ENCODE measurements at places on chromosomes 16 and 17.

- DNase-seq: no peak
Measured at GRCh38 chr16:53922807-53923571, 219.0 kb downstream of the FTO start.

DNA sequence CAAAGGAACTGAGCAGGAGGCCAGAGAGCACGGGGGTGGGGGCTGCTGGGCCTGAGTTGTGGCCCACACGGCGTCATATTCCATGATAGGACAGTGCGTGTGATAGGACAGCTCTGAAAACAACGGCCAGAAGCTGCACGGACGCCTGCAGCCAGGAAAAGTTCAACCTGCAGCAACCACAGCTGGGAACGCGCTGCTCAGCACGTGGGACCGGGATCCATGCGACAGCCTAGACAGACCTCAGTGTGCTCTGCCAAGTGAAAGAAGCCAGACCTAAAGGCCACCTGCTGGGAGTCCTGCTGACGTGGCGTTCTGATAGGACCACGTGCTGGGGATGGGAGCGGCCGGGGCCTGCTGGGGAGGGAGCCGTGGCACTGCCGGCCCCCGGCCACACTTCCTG is 21.6 kb downstream of the CTU2 start:
- DNase-seq: no peak

GRCh38 chr17:42276609-42277341 is 584 bp upstream of the STAT5B start:
- DNase-seq: no peak

- no peak for DNase-seq
Measured at GRCh38 chr17:42920922-42921321, 20.3 kb downstream of the G6PC1 start.

DNA sequence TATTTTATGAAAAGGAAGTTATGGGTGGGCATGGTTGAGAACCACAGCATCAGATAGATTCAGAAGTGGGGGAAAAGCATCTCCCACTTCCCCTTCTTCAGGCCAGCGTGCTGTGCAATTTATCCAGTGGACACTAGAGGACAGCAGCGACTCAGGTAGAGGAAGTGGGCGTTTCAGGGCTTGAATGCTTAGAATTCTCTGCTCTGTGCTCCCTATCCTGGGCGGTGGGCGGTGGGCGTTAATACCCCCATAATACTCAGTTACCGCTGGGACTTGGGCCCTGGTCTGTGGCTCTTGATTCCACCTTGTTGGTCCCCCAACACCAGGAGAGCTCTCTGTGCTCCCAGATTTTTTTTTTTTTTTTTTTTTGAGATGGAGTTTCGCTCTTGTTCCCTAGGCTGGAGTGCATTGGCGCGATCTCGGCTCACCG is 3.7 kb upstream of the LYZL6 start:
- peak; percentile 35 for DNase-seq

- DNase-seq: no peak
Measured at GRCh38 chr17:72538901-72539352, 418.1 kb downstream of the SOX9 start.

DNA sequence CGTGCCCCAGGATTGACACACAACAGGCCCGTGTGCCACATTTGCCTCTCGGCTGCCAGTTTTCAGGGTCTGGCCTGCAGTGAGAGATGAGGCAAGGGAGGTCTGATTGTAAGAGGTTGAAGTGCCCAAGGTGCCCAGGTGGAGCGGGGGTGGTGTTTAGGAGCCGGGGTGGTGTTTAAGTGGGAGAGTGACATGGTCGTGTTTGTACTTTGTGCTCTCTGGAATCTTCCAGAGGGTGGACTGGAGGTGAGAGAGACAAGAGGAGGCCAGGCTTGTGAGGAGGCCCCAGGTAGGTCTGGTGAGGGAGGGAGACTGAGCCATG is 10.5 kb downstream of the SLC5A10 start:
- no peak for DNase-seq

DNA sequence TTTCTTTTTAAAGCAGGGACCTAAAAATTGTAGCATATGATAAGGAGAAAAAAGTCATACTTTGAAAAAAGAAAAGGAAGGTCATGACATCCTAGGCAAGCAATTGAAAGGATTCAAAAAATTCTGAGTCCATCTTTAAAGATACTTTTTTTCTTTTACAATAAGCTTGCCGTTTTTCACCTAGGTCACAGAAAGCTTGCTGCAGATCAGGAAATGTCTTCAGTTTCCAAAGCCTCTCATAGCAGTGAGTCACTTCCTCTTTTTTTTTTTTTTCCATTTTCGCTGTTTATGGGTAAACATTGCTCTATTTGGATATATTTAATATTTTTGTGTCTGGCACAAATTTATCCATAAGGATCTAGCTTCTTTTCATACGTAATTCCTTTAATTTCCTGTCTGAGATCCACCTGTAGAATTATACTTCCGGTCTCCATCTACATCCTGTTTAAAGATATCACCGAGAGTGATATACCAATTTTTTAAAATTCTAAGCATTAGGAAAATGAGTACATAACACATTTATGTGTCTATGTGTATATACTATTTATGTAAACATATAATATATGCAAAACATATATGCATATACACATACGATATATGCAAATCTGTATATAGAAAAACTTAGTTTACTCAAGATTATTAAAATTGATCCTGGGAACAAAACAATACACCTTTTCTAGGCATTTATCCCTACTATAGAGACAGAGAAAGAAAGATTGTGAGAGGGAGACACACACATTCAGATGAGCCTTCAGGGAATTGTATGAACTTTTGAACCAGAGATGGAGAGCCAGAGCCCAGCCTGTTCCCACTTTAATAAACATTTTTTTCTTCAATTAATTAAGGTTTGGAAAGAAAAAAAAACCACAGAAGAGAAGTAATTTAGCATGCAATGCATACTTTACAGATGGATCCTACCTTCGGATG is 134.4 kb downstream of the SKAP1 start:
- no peak for DNase-seq

DNA sequence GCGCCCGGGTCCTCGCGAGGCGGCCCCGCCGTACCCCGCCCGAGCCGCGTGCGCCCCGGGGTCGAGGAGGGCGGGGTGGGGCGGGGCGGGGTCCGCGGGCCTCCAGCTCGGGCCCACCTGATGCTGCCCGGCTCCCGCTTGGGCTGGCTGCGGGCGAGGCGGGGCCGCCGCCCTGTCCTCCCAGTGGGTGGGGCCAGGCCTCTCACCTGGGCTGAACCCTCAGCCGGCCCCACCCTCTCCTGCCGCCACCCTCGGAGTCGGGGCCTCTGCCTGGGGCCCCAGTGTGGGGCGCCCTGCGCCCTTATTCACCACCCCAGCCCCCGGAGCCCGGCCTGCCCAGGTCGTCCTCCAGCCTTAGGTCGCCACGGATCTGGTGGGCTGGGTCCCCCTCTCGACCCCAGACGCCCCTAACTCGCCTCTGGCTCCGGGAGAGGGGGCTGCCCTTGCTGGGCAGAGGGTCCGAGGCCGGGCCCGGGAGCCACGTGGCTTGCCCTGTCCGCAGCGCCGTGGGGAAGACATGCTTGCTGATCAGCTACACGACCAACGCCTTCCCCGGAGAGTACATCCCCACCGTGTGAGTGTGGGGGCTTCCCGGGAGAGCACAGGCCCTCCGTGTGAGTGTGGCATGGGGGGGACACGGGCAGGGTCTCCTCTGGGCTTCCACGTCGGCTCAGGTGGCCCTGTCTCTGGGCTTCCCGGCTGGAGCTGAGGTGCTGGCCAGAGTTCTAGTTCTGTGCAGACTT is 578 bp downstream of the RAC3 start:
- DNase-seq: no peak

DNA sequence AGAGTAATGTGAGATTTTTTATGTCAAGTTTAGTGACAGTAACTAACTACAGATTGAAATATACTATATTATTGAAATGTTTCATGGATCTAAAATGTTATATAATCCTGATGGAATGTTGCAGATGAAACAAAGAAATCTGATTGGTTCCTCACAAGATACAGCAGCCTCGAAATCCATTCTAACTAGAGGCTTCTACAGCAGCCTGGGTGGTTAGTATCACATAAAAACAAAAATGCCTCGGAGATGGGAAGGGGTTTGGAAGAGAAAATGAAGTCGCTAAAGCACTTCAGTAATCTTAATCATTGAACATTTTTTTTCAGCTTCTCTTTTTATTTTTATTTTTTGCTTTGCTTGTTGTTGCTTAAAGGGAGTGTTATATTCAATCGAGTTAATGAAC is 75.2 kb downstream of the TANC2 start:
- DNase-seq: no peak

GRCh38 chr17:57419940-57420550 is 163.7 kb downstream of the MSI2 start:
- DNase-seq: no peak

- no peak for DNase-seq
Measured at GRCh38 chr16:53262645-53263044, 171.6 kb upstream of the RBL2 start.

DNA sequence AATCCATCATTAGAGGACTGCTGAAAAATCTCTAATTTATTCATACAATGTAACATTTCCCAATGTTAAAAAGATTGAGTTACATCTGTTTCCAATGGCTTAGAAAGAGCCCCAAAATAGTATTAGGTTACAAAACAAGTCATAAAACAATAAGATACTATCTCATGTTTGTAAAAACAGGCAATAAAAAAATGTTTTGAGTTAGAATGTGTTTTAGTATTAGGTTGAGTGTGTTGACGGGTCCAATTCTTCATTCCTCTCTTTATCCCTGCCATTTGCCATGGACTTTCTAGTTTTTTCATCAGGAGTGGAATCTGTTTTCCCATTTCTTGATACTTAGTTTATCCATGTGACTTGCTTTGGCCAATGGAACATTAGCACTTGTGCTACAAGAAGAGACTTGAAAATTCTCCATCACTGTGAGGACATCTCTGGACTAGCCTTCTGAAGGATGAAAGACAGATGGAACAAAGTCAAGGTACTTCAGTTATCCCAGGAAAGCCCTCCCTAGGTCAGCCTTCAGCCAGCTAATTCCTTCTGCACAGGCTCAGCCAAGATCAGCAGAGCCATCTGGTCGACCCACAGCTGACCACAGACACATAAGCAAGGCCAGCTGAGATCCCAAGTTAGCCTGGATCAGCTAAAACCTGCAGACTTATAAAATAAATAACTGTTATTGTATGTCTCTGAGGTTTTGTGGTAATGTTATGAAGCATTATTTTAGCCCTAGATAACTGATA is 83.3 kb downstream of the HS3ST3A1 start:
- DNase-seq: no peak

- DNase-seq: peak; percentile 81
Measured at GRCh38 chr17:42561897-42562387, at the start of gene COASY. TSS of gene COASY (plus strand) at chr17:42562148. CDS start at chr17:42562623, 475 bp downstream.

GRCh38 chr16:27341549-27341948 is 27.8 kb downstream of the IL4R start:
- no peak for DNase-seq

All from stimulated activated CD8-positive, alpha-beta memory T cell treated with anti-CD3 and anti-CD28 coated beads, Interleukin-7, amount 100 ng/mL, for 24 hours (primary cell).